Activated CD4-positive, alpha-beta memory T cell treated with anti-CD3 and anti-CD28 coated beads, Interleukin-2, amount 10 ng/mL, durations not matched to agents 7 days and 5 days (primary cell): ENCODE measurements at places on chromosomes 12 and 14. TPM values are rescaled to one million over a fixed set of nuclear protein-coding genes. Genes with fewer than 3 reads are reported as not detected.
A peak's percentile ranks its signal among the peaks of the same experiment; 100 is the strongest.

GRCh38 chr12:115044073-115044472 lies 360.1 kb upstream of the TBX3 start:
- DNase-seq: no peak

GRCh38 chr12:104263026-104263425 lies 40.5 kb upstream of the EID3 start:
- DNase-seq: no peak

- no peak for DNase-seq
Observed at GRCh38 chr12:13941258-13942249, 39.8 kb downstream of the GRIN2B start.

- DNase-seq: peak; percentile 53
Observed at GRCh38 chr12:119659289-119659897, 8.5 kb upstream of the PRKAB1 start.

GRCh38 chr14:96081224-96081623 lies 42.1 kb downstream of the C14orf132 start:
- no peak for DNase-seq

GRCh38 chr12:132393245-132393795 lies 63.9 kb upstream of the GALNT9 start:
- no peak for DNase-seq

DNA sequence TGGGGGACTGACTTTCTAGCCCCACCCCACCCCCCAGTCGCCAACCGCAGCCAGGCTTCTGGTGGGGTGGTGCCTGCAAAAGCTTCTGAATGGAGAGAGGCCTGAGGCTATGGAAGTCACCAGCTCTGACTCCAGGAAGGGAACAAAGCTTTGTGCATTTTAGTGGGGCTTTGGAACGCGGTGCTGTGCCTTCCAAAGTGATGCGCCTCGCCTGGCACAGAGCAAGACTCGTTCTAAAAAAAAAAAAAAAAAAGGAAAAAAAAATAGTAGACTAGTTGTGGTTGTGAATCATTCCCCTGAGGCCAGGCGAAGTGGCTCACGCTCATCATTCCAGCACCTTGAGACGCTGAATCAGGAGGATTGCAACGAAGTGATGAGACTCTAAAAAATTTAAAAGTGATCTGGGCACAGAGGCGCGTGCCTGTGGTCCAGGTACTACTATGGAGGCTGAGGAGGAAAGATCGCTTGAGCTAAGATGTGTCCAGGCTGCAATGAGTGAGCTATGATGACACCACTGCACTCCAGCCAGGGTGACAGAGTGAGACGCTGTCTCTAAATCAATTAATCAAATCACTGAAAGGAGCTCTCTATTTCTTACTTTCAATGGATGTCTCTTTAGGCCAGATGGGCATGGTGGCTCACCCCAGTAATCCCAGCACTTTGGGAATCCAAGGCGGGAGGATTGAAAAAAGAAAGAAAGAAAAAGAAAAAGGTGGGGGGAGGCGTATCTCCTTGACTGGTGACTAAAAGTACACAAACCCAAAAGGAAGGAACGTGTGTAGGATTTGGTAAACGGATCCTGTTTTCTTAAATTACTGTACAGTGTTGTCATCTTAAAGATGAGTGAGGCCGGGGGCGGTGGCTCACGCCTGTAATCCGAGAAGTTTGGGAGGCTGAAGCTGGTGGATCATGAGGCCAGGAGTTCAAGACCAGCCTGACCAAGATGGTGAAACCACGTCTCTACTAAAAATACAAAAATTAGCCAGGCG lies 259.6 kb upstream of the ALG10B start:
- no peak for DNase-seq

DNA sequence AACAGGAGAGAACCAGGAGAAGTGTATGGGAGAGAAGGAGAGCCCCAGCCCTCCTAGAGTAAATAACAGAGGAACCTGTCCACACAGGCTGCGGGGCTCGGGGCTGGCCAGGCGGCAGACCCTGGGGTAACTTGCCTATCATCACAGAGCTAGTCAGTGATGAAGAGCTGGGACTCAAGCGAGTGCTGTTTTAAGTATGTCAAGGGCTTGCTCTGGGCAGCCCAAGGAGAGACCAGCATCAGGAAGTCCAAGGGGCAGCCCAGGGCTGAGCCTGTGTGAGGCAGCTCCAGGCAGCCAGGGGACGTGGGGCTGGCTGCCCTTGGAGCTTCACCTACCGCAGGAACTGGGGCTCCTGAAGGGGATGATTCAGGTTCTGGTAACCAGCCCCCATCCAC lies 10.0 kb downstream of the VWF start:
- DNase-seq: no peak

GRCh38 chr12:12466157-12466556 lies 96.5 kb downstream of the DUSP16 start:
- DNase-seq: peak; percentile 75

DNA sequence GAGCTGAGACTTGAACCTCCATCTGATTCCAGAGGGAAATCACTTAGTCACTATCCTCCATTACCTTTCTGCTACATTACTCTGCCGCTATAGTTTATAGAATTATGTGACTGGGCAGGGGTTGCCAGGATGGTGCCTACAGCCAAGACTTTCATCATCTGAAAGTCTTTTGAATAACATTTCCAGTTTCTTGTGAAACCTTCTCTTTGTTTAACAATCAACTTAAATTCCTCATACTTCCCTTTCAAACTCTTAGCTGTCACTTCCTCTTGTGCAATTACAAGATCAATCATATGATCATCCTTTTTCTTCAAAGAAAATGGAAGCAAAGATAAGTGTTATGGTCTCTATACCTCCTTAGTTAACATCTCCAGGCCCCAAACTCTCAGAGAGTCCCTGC lies 25.4 kb upstream of the PELI2 start:
- no peak for DNase-seq

- peak; percentile 77 for DNase-seq
Observed at GRCh38 chr12:51531978-51532497, 59.0 kb upstream of the SCN8A start.

DNA sequence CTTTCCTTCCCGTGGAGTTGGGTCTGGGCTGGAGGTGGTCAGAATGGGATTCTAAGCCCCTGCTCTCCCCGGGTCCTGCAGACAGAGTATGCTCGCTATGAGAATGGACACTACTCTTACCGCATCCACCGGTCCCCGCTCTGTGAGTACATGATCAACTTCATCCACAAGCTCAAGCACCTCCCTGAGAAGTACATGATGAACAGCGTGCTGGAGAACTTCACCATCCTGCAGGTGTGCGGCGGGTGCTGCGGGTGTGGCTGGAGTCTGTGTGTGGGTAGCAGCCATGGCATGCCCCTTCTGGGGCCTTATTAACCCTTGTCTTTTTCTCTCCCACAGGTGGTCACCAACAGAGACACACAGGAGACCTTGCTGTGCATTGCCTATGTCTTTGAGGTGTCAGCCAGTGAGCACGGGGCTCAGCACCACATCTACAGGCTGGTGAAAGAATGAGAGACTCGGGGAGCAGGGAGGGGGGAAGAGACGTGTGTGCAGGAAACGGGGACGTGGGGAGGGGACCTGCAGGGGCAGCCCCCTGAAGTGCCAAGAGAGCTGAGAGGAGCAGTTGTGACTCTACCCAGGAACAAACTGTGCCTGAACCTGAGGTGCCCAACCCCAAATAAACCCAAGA lies 37.0 kb upstream of the TSPAN9 start:
- DNase-seq: no peak

DNA sequence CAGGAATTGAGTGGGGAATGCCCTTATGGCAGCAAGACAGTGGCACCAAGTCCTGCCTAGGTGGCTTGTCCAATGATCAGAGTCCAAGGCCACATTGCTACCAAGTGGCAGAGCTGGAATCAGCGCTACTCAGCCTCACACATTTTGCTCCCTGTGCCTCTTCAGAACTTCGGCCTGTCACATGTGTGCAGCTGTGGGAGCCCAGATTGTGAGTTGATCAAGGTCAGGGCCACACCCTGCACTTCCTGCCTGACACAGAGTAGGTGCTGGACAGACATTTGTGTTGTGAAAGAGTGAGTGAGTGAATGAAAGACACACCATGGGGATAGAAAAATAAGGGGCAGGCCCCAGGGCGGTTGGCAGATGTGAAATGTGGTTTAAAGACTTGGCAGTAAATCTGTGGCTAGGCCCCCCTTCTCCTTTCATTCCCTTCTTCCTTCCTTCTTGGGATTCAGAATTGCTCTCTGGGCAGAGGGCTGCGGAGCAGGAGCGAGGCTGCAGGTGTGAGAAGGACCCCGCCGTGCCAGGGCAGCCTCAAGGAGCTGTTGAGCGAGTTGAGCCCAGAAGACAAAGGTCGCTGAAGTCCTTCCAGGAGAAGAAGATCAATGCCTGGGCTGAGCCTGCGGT lies 83.5 kb downstream of the SLC25A47 start:
- DNase-seq: peak; percentile 70

DNA sequence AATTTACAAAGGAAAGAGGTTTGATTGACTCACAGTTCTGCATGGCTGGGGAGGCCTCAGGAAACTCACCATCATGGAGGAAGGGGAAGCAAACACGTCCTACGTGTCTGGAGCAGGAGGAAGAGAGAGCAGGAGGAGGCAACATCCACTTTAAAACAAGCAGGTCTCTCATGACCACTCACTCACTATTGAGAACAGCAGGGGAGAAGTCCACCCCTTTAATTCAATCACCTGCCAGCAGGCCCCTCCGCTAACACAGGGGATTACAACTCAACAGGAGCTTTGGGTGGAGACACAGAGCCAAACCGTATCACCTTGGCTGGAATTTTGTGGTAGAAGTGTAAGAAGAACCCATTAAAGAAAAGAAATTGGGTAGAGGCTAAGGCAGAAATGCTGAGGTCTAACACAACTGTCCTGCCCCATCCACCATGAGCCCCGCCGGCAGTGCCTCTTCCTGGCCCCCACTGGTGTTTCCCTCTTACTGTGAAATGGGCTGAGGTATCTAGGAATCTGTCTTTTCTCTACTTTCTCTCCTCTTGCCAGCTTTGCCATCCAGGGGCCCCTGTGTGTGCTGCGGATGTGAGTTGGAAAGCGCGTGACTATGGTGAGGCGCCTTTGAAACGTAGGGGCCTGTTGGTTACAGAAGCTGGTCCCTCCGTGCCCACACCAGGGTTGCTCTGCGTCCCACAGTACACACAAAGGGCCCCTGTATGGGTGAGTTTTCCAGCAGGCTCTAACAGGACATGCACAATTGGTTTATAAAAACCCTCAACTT lies 108.0 kb upstream of the TMEM132D start:
- DNase-seq: no peak

GRCh38 chr14:83419420-83419819 lies 1885.8 kb upstream of the SEL1L start:
- DNase-seq: no peak

Gene MYO1A
- total RNA-seq: 0.65 TPM

Gene FOXG1
- total RNA-seq: not detected

Gene OTUB2
- total RNA-seq: 7.3 TPM

Gene ADCY4
- total RNA-seq: 5.9 TPM

Gene KRT79
- not detected for total RNA-seq

Gene ASCL1
- not detected for total RNA-seq

Gene EPYC
- total RNA-seq: not detected

Gene CCDC175
- total RNA-seq: not detected

Gene PLEKHD1
- 0.15 TPM for total RNA-seq

Gene BDKRB2
- not detected for total RNA-seq
